ENCODE measurements at places on chromosomes 7 and 10. TPM values are rescaled to one million over a fixed set of nuclear protein-coding genes. Genes with fewer than 3 reads are reported as not detected.

DNA sequence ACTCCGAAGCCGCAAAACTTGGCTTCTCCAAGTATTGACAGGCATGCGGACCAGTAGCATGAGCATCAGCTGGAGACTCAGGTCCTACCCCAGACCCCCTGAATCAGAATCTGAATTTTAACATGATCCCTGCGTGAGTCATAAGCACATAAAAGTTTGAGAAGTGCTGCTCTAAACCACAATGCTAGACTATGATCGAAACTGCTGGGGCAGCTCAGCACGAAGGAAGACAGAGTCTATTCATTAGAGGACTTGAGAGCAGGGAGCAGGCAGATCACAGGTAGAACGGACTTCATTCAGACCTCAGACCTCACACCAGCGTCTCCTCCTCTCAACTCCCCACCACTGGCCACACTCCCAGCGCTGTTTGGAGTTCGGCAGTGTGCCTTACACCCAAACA, 16.9 kb downstream of the CAMK2G start:
- peak overlapping the region; percentile 7 for H3K27ac ChIP-seq
- H3K4me1 ChIP-seq = peaks cover 52% of the 10 kb centered on the region
- DNase-seq = no peak
- H3K36me3 ChIP-seq = no peaks in the 10 kb centered on the region

GRCh38 chr10:24208661-24209431, at the start of gene KIAA1217:
TSS of gene KIAA1217 (plus strand) at chr10:24209138. CDS start at chr10:24209194, 56 bp downstream.
- peak within 1 kb of the TSS; percentile 47 for H3K4me3 ChIP-seq
- H3K4me1 ChIP-seq = peaks cover 30% of the 10 kb centered on the region
- DNase-seq = no peak
- H3K27me3 ChIP-seq = no peaks in the 10 kb centered on the region
- no peaks in the 10 kb centered on the region for H3K36me3 ChIP-seq
- H3K27ac ChIP-seq = peak within 1 kb of the TSS; percentile 82

- H3K4me3 ChIP-seq = no peak overlapping the region
- H3K27me3 ChIP-seq = no peaks in the 10 kb centered on the region
- H3K4me1 ChIP-seq = peaks cover 11% of the 10 kb centered on the region
Measured at GRCh38 chr7:93044147-93044810, 73.5 kb downstream of the SAMD9 start.

GRCh38 chr10:70880077-70880534, 8.3 kb downstream of the PCBD1 start:
- no peaks in the 10 kb centered on the region for H3K27me3 ChIP-seq
- H3K27ac ChIP-seq = no peak overlapping the region
- no peak overlapping the region for H3K4me3 ChIP-seq
- no peak for DNase-seq
- H3K36me3 ChIP-seq = no peaks in the 10 kb centered on the region

DNA sequence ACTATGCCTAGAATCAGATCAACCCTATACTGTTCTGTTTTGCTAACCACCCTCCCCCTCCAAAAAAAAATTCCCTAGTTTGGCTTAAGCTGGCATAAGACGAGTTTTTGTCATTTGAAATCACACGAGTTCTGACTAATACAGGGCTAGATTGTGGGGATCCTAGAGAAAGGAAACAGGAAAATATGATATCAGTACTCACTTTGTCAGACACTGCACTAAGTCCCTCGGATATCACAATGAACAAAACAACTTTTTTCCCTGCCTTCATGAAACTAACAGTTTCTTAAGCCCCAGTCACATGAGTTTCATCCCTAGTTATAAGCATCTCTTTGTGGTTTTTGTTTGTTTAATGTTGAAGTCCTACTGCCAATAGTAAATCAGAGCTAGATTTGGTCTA, 118.5 kb downstream of the ITGB8 start:
- no peaks in the 10 kb centered on the region for H3K36me3 ChIP-seq
- no peaks in the 10 kb centered on the region for H3K27me3 ChIP-seq
- peak overlapping the region; percentile 0 for H3K27ac ChIP-seq
- H3K4me1 ChIP-seq = peaks cover 5% of the 10 kb centered on the region
- DNase-seq = no peak
- no peak overlapping the region for H3K4me3 ChIP-seq

DNA sequence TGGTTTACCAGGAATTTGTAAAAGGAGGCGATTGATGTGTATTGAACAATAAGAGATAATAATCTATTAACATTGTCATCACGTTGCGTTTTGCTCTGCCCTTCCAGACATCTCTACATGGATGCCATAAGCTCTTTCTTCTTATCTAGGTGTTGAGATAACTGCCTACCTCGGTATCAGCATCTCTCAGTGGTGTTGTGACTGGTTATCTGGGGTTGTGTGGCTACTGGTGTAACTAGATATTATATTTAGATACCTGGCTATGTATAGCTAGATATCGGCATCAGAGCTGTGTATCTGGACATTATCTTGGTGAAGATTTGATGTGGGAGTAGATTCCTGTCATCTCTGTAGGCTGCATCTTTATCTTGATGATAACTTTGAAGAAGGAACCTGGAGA, 17.2 kb downstream of the GATA3 start:
- H3K4me1 ChIP-seq = peaks cover 8% of the 10 kb centered on the region
- no peak for DNase-seq
- peaks cover 6% of the 10 kb centered on the region for H3K36me3 ChIP-seq
- no peak overlapping the region for H3K4me3 ChIP-seq
- no peak overlapping the region for H3K27ac ChIP-seq

DNA sequence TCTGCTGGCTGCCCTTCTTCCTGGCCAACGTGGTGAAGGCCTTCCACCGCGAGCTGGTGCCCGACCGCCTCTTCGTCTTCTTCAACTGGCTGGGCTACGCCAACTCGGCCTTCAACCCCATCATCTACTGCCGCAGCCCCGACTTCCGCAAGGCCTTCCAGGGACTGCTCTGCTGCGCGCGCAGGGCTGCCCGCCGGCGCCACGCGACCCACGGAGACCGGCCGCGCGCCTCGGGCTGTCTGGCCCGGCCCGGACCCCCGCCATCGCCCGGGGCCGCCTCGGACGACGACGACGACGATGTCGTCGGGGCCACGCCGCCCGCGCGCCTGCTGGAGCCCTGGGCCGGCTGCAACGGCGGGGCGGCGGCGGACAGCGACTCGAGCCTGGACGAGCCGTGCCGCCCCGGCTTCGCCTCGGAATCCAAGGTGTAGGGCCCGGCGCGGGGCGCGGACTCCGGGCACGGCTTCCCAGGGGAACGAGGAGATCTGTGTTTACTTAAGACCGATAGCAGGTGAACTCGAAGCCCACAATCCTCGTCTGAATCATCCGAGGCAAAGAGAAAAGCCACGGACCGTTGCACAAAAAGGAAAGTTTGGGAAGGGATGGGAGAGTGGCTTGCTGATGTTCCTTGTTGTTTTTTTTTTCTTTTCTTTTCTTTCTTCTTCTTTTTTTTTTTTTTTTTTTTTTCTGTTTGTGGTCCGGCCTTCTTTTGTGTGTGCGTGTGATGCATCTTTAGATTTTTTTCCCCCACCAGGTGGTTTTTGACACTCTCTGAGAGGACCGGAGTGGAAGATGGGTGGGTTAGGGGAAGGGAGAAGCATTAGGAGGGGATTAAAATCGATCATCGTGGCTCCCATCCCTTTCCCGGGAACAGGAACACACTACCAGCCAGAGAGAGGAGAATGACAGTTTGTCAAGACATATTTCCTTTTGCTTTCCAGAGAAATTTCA, 1.7 kb downstream of the ADRB1 start:
- peak overlapping the region; percentile 26 for H3K4me3 ChIP-seq
- H3K27me3 ChIP-seq = peaks cover 3% of the 10 kb centered on the region
- no peaks in the 10 kb centered on the region for H3K36me3 ChIP-seq
- H3K27ac ChIP-seq = no peak overlapping the region

- no peaks in the 10 kb centered on the region for H3K36me3 ChIP-seq
- H3K27me3 ChIP-seq = no peaks in the 10 kb centered on the region
- H3K4me1 ChIP-seq = peaks cover 16% of the 10 kb centered on the region
- H3K27ac ChIP-seq = no peak overlapping the region
- DNase-seq = no peak
- no peak overlapping the region for H3K4me3 ChIP-seq
Measured at GRCh38 chr7:25788961-25789620, 362.9 kb upstream of the NFE2L3 start.

DNA sequence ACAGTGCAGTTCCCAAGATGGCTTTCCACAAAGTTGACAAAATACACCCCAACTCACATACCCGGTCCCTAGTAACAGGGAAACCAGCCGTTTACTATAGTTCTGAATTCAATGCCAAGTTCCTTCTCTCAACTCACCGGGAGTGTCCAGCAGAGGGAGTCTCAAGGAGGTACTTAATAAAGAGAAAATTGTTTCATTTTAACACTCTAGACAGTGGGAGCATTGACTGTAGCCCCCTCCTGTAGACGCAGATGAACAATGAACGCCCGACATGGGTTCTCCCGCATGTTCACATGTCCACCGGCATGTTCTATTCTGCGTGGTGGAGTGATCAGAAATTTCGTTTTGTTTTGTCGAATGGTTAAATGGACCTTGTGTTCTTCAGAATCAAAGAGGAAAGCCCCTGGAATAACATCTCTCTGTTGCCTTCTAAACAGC, 1.9 kb downstream of the HIPK2 start:
- H3K4me3 ChIP-seq = peak overlapping the region; percentile 63
- no peaks in the 10 kb centered on the region for H3K36me3 ChIP-seq
- H3K27ac ChIP-seq = peak overlapping the region; percentile 95
- H3K27me3 ChIP-seq = no peaks in the 10 kb centered on the region

DNA sequence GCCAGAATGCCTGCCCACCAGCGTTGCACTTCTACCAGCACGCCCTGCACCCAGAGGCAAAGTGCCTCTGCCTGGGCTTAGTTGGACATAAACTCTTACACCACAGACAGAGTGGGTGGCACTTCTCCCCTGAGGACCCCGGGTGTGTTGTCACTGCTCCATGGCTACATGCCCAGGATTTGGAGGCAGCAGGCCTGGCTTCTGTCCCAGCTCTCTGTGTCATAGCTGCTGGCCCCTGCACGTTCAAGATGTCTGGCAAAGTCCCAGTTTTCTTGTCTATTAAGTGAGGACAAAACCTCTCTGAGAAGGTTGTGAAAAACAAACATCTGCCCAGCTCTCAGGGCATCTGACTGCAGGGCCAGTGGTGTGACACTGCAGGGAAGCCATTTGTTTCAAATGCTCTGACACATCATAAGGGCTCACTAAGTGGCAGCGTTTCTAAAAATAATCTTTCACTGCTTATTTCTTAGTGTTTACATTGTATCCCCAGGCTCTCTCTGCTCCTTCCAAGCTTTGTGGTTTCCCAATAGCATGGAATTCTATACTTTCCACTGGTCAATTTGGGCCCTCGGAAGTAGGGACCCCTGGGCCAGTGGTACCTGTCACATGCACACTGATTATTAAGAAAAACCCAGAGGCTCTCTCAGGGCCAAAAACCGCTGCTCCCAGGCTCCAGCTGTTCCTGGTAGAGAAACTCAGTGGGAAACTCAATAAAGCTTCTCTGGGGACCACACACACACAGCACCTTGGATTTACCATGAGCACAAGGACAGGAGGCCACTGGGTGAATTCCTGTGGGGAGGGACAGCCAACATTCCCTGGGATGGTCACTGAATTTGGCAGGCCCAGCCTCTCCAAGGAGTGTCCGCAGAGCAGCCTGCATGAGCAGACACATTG, 86.2 kb upstream of the ANLN start:
- peaks cover 12% of the 10 kb centered on the region for H3K36me3 ChIP-seq
- H3K4me1 ChIP-seq = peaks cover 38% of the 10 kb centered on the region
- DNase-seq = no peak
- H3K27ac ChIP-seq = peak overlapping the region; percentile 65
- no peaks in the 10 kb centered on the region for H3K27me3 ChIP-seq

GRCh38 chr10:24184455-24184854, 24.5 kb upstream of the KIAA1217 start:
- no peak overlapping the region for H3K4me3 ChIP-seq
- no peaks in the 10 kb centered on the region for H3K27me3 ChIP-seq

DNA sequence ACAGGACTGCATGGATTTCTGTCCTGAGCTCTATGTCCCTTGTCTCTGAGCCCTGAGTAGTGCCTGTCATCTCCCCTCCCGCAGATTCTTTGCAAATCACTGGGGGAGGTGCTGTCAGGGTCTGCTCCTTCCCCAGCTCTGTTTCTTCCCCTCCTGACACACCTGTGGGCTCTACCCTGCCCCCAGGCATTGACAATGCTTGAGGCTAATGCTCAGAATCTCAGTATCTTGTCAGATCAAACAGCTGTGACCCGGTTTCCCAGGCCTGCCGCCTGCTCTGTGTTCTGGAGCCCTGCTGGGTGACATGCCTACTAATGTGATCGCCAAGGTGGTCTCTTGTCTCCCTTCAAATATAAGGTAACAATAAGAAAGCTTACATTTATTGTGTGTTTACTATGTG, 209.0 kb downstream of the POU6F2 start:
- H3K4me1 ChIP-seq = no peaks in the 10 kb centered on the region
- H3K27me3 ChIP-seq = no peaks in the 10 kb centered on the region
- H3K4me3 ChIP-seq = no peak overlapping the region
- H3K36me3 ChIP-seq = no peaks in the 10 kb centered on the region
- no peak overlapping the region for H3K27ac ChIP-seq
- DNase-seq = no peak

- H3K36me3 ChIP-seq = peaks cover 21% of the 10 kb centered on the region
- no peak overlapping the region for H3K4me3 ChIP-seq
- H3K27ac ChIP-seq = no peak overlapping the region
- DNase-seq = no peak
- no peaks in the 10 kb centered on the region for H3K27me3 ChIP-seq
- peaks cover 58% of the 10 kb centered on the region for H3K4me1 ChIP-seq
Measured at GRCh38 chr10:125112697-125113494, 47.5 kb downstream of the CTBP2 start.

GRCh38 chr7:70884440-70884764, 247.5 kb upstream of the GALNT17 start:
- no peaks in the 10 kb centered on the region for H3K4me1 ChIP-seq
- H3K27me3 ChIP-seq = no peaks in the 10 kb centered on the region
- no peak overlapping the region for H3K27ac ChIP-seq
- no peak overlapping the region for H3K4me3 ChIP-seq
- no peak for DNase-seq
- no peaks in the 10 kb centered on the region for H3K36me3 ChIP-seq

DNA sequence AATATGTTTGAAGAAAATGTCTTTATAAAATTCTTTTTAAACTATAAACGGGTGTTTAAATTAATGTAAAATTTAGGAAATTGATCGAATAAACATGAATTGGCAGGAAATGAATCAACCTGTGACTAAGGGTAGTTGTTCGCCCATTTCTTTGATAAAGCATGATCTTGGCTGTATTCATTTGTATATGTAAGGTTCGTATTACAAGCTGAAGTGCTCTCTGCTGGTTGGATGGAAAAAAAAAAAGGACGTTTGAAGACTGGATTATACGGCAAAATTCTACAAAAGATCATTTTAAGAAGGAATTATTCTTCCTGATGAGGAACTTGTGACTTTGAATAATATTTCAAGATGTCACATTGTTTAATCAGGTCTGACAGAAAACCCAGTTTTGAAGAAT, 185.4 kb upstream of the ANK3 start:
- peaks cover 12% of the 10 kb centered on the region for H3K4me1 ChIP-seq
- no peak overlapping the region for H3K4me3 ChIP-seq
- no peak overlapping the region for H3K27ac ChIP-seq
- no peaks in the 10 kb centered on the region for H3K27me3 ChIP-seq

GRCh38 chr10:81708416-81708815, 166.6 kb upstream of the NRG3 start:
- no peaks in the 10 kb centered on the region for H3K36me3 ChIP-seq
- H3K27me3 ChIP-seq = no peaks in the 10 kb centered on the region
- H3K27ac ChIP-seq = no peak overlapping the region
- H3K4me3 ChIP-seq = no peak overlapping the region

FKBP6 gene
- not detected for total RNA-seq

GJD4 gene
- not detected for total RNA-seq

UNCX gene
- total RNA-seq = not detected

EPHA1 gene
- total RNA-seq = 51.3 TPM

CAMK2B gene
- total RNA-seq = 3.2 TPM

KAZALD1 gene
- total RNA-seq = 4.2 TPM

HOXA2 gene
- 2.0 TPM for total RNA-seq

ATP6V1F gene
- total RNA-seq = 119 TPM

COMTD1 gene
- 80.0 TPM for total RNA-seq

FXYD4 gene
- not detected for total RNA-seq

OR2A1 gene
- 0.25 TPM for total RNA-seq
